ENCODE measurements at places on chromosomes 12 and 14.

DNA sequence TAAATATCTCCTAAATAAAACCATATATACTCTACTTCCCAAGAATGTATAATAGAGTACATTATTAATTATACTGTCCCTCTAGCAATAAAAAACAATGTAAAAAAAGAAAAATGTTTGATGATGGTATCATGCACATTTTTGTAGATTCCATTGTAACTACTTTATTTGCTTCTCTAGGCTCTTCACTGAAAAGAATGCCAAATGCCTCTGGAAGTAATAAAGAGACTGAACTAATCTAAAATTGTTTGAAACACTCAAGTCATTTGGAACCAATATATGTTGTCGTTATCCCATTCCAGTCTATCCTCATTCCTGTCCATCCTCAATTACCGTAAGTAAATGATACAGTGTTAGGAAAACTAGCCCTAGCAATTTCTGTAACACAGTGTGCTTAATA is 233.6 kb downstream of the C12orf50 start:
- no peak for DNase-seq

DNA sequence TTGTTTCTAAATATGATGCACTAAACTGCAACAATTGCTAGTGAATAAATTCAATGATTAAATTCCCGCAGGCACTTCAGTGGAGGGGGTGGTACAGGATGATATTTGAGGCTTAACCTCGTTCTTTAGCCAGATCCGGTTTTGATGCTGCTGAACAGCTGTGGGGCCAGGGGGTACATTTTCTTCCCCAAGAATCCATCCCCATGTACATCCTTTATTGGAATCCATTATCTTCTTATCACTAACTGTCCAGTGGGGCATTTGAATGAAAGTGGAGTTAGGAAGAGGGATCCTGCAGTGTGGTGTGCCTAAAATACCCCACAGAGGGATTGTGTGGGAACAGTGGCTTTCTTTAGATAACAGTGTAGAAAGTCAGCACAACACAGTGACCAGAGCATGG is 45.2 kb upstream of the OASL start:
- DNase-seq, result no peak

DNA sequence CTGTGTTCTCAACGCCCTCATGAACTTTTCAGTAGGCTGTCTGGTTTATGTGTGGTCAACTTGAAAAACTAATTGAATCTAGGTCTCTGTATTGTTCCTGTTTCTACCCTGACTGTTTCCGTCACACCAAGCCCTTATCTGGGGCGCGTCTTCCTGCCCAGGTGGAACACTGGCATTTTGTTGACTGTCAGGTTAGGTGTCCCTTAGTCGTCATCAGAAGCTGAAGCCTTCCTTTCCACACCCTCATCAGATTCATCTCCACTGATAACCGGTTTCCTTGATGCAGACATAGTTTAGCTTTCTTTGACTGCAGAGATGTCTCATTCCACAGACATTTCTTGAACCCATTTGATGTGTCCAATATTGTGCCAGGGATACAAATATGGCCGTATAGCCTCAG is 96.5 kb downstream of the DUSP16 start:
- no peak for DNase-seq

- DNase-seq, result peak; percentile 45
Observed at GRCh38 chr14:24372701-24373416, 4.9 kb downstream of the NFATC4 start.

DNA sequence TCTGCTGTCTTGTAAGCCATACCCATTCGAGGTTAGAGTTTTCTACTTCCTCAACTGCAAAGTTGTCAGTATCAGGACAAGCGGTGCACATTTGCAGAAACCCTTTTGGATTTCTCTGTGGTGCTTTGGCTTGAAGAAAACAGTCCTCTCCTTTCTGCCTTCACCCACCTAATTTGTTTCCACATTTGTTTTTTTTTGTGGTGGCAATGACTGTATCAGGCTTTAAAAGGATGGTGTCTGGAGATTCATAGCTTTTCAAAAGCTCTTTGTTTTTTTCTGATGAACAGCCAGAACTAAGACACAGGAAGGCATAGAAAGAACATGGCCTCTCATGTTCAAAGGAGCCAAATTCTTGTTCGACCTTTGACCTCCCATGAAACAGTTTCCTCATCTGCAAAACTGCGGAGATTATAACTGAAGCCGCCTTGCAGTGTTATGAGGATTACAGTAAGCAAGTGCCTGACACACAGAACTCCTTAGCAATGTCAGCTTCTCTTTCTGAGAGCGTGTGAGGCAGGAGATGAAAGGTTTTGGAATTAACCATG is 270.6 kb upstream of the TBX3 start:
- DNase-seq, result no peak

DNA sequence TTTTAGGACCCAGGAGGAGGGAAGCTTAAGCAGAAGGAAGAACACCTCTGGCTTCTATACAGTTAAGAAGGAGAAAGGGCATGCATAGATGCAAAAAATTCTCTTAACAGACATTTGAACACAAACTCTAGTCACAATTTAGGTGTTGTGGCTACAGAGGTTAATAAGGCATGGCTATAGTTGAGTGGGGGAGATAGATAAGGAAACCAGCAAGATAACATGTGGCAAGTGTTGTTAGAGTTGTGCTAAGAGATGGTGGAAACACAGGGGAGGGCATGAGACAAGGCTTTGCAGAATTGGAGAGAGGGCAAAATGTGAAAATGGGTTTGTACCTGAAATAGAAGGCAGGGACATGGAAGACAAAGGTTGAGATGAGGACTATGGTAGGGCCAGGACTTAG is 88.9 kb downstream of the MSRB3 start:
- DNase-seq, result no peak

DNA sequence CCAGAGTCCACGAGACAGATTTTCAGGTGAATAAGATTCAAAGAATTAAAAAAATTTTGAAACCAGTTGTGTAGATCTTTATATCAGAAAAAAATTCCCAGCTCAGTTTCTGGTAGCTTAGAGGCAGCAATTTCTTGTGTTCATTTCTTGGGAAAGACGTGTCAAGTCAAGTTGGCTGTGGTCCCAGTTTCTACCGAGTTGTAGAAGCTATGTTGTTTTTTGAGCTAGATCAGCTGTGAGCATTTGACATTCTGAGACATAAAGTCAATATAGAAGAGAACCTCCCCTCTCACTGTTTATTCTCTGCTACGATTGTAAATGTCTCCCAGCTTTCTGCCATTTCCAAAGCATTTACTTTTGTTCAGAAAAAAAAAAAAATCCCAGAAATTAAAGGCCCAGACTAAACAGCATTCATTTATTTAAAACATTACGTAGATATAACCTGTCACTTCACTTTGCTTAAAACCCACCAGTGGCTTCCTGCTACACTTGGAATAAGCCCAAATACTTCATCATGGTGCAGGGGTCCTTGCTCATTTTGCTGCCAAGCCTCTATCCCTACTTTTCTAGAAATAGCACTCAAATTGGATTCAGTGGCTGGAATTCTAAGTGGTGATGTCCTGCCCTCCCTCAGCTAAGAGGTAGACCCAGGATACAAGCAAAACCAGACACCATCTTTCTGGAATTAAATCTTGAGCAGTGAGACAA is 20.6 kb upstream of the PYGL start:
- DNase-seq, result peak; percentile 63

DNA sequence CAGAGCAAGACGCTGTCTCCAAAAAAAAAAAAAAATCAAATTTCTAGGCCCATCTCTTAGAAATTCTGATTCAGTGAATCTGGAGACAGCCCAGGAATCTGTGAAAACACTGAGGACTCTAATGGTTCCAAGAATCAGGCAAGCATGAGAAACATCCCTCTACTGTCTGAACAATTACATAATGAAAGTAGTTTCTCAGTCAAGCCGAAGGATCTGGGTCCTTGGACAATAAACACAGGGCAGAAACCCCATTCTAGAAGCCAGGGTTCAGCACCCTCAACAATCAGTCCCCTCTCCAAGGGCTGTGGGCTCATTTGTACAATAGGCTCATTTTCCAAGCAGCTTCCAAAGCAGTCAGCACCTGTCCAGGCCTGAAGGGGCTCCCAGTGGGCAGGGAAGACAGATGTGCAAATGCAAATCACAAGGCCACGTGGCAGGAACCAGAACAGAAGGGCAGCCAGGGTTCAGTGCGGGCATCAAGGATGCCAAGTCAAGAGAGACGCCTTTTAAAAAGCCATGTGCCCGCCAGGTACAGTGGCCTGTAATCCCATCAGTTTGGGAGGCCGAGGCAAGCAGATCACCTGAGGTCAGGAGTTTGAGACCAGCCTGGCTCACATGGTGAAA is 96.1 kb downstream of the KSR2 start:
- DNase-seq, result no peak

DNA sequence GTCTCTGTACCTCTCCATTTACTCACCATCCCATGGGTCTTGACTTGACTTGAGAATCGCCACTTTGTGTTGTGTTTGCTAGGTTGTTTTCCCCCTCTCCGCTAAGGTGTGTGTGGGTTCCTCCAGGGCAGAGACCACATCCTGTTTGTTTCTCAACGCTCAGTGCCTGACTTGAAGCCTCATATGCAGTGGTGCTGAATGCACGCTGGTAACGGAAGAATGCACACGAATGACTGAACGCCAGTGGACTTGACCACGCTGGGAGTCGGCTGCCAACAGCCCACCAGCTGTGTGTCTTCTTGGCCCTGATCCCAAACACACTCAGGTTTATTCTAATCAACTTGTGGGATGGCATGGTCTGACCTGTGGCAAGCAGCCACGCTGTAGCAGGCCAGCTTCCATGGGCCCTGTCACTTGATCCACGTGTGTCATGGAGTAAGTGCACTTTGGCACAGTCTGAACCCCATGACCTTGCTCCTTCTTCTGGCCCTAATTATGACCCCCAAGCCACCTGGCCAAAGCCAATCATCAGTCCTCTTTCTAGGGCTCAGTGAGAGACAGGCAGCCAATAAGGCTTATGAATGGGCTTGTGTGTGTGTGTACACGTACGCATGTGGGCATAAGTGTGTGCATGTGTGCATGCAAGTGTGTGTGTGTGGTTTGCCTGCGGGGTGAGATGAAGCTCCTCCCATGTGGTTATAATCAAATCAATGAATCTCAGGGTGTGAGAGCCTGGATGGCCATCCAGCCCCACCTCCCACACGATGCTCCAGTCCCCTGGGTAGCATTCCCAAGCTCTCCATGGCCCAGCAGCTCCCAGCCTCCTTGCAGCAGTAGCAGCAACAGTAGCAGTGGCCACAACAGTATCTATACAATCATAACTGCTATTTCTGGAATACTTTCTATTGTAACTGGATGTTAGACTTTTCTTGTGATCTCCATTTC is 6.4 kb upstream of the TC2N start:
- DNase-seq, result peak; percentile 65

GRCh38 chr14:36785511-36785910 is 123.9 kb downstream of the PAX9 start:
- DNase-seq, result peak; percentile 75

GRCh38 chr12:49068879-49069506 is 786 bp downstream of the RHEBL1 start:
- DNase-seq, result no peak

DNA sequence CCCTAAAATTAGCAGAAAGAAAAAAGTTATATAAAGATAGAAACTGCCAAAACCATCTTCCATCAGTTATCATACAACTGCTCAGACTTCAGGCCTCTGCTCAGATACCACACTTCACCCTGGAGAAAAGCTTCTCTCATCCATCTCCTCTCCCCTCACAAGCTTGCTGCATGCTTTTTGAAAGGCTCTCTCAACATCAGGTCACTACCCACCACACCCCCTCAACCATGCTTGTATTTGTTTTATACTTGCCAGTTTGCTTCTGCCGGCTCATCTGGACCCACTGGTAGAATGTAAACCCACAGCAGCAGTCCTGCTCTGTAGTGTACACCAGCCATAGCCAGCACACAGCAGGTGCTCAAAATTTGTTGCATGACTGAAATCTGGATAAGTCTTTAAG is 8.8 kb downstream of the PPP1CC start:
- peak; percentile 65 for DNase-seq

GRCh38 chr14:91164676-91165075 is 50.8 kb downstream of the DGLUCY start:
- DNase-seq, result no peak

DNA sequence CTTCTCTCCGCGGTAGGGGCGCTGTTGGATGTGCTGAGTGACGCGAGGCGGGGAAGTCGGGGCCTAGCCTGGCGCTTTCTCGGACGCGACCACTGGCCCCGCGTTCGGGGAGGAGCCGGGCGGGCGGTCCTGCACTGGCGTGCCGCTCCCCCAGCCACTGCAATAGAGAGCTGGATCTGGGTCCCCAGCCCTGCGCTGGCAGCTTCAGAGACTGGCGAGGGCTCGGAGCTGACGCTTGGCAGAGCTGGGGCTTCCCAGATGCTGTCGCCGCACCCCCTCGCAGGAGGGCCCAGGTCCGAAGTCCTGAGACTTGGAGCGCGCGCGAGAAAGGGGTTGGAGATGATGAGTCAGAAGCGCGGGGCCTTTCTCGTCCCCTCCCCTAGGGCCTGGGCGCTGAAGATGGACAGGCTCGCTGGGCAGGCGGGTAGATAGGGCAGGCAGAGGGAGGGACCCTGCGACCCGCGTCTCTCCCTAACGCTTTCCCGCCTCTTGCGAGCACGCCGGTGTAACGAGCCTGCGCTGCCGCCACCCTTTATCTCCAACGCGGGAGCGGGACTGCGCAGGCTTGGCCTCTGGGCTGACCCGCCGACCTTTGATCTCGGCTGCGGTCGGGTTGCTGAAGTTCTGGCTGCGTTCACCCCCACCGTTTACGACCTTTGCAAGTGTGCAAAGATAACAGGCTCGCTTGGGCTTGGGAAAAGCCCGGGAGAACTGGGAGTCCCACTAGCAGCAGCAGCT is 3.0 kb downstream of the TMEM253 start:
- DNase-seq, result peak; percentile 97

GRCh38 chr14:99937475-99938244 is 127.6 kb upstream of the EVL start:
- DNase-seq, result no peak

- DNase-seq, result no peak
Observed at GRCh38 chr12:3350432-3350831, 140.6 kb upstream of the PRMT8 start.

- DNase-seq, result no peak
Observed at GRCh38 chr14:93975791-93976476, 436 bp downstream of the ASB2 start.

DNA sequence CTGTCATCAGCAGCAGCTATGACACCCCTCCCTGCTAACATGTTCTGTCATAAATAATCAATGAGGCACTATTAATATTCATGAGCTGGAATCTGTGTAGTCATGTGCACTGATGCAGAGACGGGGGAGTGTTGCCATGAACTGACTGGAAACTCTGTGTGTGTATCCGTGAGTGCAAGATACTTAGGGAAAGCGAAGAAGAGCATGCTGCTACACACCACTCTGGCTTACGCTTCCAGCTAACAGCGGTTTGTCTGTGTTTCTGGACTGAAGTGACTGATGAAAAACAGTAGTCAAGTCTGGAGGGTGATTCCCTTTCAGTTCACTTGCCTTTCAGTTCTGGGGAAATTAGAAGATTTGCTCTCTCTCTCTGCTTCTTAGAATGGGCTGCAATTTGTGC is 249.4 kb downstream of the PDZRN4 start:
- no peak for DNase-seq
